MM.1S (cell line): ENCODE measurements at places on chromosomes 5 and 9.
A peak's percentile ranks its signal among the peaks of the same experiment; 100 is the strongest.

DNA sequence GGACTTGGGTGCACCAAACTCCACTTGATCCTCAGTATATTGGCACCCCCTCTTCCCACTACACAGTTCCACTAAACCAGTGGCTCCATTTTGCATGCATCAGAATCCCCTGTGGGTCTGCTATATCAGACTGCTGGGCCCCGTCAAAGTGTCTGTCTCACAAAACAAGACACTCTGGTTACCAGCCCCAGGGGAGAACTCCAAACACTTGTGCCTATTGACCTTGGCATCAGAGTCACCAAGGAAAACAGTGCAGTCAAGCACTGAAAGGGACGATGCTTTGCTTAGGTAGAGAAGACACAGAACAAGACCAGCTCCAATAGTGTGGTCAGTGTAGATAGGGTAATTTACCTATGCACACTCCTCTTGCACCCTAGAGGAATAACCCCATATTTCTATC, 205.8 kb upstream of the RAI14 start:
- DNase-seq: no peak

DNA sequence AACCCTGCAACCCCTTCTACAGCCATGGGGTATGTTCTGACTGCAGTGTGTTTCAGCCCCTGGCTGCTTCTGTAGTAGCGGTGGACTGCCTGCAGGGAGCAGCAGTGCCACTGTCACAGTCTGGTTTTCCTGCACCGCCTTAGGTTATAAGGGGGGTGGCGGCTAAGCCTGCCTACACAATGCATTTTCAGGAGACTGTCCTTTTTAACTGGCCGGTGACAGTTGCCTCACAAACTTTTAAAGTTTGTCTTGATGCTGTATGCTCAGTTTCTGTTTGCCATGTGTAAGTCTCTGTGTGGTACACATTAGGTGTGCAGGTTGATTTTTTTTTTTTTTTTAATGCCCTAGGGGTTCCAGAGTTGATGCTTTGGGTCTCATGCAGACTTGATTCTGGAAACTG, 53.0 kb downstream of the NUP214 start:
- DNase-seq: peak; percentile 62

GRCh38 chr5:509611-510185, 14.6 kb downstream of the SLC9A3 start:
- DNase-seq: no peak

GRCh38 chr9:81079055-81079454, 610.3 kb downstream of the TLE1 start:
- DNase-seq: no peak

DNA sequence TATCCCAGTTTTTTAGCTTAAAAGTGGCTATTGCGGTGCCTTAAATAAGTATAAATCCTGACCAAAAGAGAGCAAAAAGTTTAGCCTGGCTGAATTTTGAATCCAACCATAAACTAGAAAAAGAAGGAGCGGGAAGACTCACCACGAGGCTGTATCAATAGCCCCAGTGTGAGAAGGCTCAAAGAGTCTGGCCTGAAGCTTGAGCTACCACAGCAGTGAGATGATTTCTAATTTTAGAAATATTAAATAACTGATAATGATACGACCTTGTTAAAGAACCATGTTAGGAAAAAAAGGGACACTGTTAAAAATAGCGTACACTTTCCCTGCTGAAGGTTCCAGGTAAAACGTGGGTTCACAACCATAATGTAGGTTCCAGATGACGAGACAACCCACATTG, 134.1 kb upstream of the ZNF462 start:
- no peak for DNase-seq

DNA sequence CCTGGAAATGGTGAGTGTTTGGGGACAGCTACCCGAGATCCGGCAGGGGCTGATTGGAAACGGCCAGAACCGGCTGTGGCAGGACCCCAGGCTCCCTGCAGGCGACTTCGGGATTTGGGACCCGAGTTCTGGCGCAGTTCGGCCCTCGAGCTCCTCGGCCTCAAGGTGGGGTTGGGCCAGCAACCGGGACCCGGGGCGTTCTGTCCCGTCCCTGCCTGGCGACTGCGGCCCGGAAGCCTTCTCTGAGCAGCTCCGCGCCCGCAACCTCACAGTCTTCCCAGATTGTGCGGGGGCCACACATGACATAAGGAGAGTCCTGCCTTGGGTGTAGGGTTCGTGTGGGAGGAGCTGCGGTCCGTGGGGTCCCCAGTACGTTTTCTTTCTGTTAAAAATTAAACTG, 23.2 kb upstream of the NEURL1B start:
- no peak for DNase-seq
